Activated CD8-positive, alpha-beta T cell treated with anti-CD3 and anti-CD28 coated beads, Interleukin-2, amount 10 ng/mL, durations not matched to agents 7 days and 5 days (primary cell): ENCODE measurements at places on chromosomes 12 and 14.
A peak's percentile ranks its signal among the peaks of the same experiment; 100 is the strongest.

- no peak for DNase-seq
Measured at GRCh38 chr12:20368114-20368650, at the start of gene PDE3A. Gene PDE3A, plus strand, starts transcription at chr12:20368537. Its CDS starts 748 bp downstream, at chr12:20369285.

DNA sequence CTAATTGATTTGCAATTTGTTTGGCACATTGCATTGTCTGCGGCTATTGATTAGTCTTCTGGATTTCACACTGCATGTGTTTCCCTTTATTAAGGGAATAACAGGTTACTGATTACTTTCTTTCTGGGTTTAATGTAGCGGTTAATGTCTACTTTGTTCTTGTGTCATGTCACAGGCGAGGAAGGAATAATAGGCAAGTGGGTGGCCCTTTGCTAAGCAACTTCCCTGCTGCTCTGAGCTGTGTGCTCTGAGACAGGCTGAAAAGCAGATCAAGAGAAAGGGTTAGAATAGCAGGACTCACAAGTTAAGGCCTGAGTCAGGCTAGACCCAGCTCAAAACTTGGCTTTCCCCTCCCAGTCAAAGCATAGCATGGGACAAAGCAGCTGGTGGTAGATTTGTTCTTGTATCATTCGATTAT, 77.2 kb downstream of the NKX2-1 start:
- DNase-seq, result no peak

- no peak for DNase-seq
Measured at GRCh38 chr14:100786131-100786530, 39.8 kb upstream of the MEG3 start.

- DNase-seq, result no peak
Measured at GRCh38 chr14:61599942-61600341, 95.4 kb upstream of the HIF1A start.

DNA sequence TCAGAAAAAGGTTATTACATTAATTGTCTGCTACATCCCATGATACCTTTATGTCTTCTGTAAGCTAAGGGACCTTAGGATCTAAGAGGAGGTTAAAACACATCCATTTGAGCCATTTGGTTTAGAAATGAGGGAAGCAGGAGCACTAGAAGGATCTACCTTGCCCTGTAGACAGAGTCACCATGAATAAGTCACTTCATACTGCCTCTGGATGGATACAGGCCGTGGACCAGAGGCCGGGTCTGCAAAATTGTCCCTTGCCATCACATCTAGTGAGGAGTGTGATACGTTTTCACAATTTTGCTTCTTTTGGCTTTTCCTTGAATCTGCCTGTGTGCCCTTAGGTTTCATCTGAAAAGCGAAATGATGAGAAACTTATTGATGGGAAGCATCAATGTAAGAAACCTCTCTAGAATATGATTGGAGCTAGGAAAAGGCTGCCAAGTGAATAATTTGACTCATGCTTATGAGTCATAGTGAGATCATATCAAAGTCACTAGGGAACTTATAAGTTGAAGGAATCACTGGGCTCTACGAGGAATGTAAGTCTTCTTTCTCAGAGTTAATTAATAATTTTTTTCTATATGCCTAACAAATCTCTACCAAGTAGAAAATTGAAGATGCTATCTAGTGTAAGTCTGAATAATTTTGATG, 10.8 kb downstream of the GLRX5 start:
- DNase-seq, result no peak

- no peak for DNase-seq
Measured at GRCh38 chr12:75432924-75433323, 42.0 kb downstream of the GLIPR1L2 start.

DNA sequence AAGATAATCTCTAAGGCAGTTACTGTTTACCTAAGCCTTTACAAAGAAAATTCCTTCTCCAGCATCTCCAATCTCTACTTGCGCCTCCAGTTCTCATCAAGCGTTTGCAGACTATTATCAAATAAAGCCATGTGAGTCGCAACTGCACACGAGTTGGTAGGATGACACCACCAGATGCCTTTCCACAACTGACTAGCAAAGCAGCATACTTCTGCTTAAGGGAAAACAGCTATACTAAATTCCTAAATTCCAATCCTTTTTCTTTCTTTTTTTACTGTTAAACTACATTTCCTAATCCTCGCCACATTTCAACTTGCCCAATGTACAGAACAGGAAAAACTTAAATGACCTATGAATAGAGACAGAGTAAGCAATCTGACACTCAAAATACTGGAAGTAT, 166.7 kb downstream of the ITPR2 start:
- DNase-seq, result no peak

- peak; percentile 58 for DNase-seq
Measured at GRCh38 chr12:110937104-110937641, 16.8 kb upstream of the MYL2 start.

- DNase-seq, result no peak
Measured at GRCh38 chr14:68828698-68829097, 35.8 kb upstream of the ZFP36L1 start.

- peak; percentile 82 for DNase-seq
Measured at GRCh38 chr14:72443991-72444441, 449.9 kb downstream of the DPF3 start.

DNA sequence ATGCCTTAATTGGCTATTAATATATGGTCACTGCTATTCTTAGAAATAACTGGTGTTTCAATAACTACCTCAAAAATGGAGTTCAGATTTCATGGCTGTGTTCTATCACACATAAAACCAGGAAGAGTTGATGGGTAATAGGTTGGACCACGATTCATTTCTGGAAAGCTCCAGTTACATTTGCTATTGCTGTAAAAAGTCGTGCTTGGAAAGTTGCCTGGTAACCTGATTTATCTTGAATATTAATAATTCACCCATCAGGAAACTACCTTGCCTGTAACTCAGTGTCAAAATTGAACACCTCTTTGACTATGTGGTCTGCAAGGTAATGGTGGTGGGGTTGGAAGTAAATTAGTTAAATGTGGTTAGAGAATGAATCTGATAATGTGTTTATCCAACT, 104.7 kb upstream of the IFNG-AS1 start:
- DNase-seq, result no peak

- DNase-seq, result no peak
Measured at GRCh38 chr12:87866578-87867292, 162.5 kb downstream of the C12orf50 start.

DNA sequence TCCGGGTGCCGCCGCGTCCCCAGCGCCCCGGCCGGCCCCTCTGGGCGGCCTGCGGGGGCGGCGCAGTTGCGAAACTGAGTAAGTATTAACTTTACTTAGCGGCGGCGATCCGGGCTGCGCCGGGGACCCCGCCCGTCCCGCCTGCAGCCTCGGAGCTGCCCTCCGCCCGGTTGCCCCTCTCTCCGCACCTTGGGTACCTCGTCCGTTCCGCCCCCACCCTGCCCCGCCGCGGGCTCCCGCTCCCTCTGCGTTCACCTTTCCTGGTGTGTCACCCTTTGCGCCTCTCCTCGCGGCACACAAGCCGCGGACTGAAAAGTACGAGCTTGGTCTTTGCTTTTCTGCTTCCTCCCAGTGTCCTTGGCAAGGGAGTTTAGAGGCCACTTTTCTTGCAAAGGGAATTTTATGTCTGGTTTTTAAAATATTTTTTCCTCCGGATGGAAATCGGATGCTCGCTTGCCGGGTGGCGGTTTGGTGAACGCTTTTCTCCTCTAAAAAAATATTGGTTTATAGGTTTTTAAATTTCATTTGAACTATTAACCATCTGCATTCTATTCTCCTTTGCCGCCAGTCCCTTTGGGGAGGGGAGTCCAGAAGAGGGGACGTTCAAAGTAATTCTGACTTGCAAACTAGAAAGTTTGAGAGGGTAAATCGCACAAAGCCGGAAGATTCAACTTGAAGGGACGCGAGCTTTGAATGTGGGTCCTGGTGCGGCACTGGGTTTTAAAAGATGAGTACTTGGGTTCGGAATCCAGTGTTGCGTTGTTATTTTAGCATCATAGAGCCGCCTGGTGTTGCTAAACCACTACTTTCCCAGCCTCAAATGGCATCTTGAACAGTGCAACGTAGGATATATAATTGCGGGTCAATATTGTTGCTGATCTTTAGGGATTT, 834 bp downstream of the RASSF8 start:
- DNase-seq, result peak; percentile 26

DNA sequence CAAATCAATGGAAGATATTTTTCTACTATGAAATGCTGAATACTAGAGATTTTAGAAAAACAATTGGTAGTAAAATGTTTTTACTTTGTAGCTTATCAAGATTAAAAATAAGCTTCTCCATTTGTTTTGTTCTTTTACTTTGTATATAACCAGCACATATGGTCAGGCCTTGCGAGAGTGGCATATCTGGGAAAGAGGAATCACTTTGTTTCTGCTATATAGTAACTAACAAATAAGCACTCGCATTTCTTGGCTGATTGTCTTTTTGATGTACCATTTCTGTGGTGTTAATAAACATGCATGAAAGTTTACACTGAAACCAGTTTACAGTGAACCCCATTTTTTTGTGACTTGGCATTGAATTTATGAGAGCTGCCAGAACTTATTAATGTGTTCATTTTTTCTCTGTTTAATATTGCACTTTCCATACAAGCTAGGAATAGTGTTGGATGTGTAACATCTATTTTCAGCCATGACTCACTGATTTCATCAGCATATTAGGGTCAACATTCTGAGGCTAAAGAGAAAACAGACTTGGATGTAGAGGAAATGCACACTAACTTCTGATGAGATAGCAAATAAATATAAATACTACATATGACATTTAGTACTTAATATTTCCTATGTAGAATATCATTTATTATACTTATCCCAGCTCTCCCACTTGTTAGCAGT, 635.5 kb downstream of the KCNH5 start:
- DNase-seq, result no peak

DNA sequence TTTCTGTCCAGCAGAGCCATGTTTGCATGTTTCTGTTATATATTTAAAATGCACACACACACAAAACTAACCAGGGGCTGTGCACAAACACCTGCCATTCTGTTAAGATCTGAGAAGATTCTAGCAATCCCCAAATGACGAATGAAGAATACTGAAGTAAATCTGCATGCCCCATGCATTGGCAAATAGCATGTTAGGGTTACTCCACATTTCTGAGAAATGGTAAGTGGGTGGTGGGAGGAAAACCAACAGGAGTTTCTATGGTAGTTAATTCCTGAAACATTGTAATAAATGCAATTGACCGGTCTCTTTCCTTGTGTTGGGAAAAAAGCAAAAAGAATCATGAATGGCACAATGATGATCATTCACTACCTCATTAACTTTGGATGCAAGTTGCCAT, 318.0 kb downstream of the BCAT1 start:
- DNase-seq, result no peak

DNA sequence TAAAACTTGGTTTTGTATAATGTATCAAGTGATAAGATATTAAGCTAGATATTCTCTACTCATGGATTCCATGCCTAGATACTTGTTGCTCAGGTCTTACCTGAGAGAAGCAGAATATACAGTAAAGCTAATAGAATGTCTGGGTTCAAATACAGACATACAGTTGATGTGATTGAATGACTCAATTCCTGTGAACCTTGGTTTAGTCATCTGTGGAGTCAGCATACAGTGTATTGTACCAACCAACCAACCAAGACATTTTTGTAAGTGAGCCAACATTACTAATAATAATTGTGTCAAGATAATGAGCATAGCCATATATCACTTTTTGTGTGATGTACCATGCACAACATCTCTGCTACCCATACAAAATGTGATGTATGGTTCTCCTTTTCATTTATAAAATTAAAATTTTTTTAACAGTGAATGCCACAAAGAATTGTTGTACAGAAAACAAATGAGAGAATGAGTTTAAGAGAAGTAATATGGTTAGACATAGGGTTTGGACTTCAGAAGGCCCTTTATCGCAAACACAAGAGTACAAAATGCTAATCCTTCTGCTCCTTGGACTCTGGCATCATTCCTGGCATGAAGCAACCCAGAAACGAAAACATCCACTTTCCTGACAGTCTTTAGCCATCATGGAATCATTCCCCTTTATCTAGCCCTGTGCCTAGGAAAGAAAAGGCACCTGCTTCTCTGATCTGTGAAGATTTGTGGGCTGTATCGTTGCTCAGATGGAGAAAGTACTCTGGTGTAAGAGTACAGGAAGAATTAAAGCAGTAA, 977.2 kb upstream of the USP15 start:
- DNase-seq, result no peak

DNA sequence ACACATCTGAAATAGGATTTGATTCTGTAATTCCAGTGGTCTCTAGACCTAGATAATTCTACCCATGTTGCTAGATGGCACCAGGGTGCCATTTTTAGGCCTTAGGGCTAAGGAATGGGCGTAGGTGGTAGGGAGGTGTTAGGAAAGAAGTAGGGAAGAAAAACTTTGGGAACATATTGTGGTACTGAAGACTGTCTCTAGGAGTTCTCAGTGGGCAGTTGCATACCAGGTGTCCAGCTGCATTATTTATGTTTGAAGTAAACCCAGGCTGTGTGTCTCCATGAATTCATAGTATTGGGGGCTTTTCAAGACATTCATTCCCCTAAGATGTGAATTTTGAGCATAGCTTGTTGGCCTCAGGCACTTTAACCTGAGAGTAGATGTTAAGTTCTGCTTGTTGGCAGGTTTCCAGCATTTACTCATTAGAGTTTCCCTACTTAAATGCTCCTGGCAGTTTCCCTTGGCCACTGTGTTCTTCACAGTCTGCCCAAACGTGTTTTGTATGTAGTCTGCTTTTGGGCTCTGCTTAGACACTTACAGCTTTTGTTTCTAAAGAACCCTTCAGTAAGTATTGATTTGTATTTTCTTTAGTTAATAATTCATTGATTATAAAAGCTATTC, 31.5 kb upstream of the CCT2 start:
- DNase-seq, result no peak

GRCh38 chr12:93825501-93825888, 148.3 kb downstream of the CRADD start:
- no peak for DNase-seq

DNA sequence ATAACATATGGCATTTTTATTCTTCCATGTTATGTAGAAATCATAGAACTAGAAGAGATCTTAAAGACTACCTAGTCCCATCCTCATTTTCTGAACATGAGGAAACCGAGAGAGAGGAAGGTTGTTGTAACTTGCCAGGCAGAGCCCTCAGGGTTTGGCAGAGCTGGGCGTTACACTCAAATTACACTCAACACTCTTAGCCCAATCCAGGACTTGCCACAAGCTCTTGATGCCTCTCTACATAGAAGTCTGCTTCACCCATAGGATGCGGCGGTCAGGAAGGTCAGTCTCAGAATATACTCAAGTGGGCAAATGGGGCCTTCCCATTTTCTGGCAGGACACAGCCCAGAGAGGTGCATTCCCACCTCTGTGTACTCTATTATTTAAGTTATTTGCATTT, 208.1 kb downstream of the ZFP36L1 start:
- no peak for DNase-seq

DNA sequence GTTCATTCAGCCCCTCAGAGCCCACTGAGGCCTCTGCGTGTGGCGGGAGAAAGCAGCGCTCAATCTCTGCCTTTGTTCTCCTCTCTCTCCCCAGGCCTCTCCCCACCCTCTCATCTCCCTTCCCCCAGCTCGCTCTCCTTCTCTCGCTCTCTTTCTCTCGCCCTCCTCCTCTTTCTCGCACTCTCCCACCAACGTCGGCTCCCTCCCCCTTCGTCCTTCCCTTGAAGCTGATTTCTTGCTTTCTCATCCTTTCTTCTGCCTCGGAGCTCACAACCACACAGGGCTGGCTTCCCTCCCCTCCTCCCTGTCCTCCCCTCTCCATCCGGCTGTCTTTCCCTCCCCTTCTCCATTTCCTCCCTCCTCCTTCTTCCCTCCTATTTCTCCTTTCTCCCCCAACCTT, 96.4 kb downstream of the LRRC74A start:
- DNase-seq, result no peak

- DNase-seq, result peak; percentile 64
Measured at GRCh38 chr12:46373301-46374296, 1.0 kb upstream of the SLC38A2 start.
